ENCODE measurements at places on chromosomes 11 and 22.

DNA sequence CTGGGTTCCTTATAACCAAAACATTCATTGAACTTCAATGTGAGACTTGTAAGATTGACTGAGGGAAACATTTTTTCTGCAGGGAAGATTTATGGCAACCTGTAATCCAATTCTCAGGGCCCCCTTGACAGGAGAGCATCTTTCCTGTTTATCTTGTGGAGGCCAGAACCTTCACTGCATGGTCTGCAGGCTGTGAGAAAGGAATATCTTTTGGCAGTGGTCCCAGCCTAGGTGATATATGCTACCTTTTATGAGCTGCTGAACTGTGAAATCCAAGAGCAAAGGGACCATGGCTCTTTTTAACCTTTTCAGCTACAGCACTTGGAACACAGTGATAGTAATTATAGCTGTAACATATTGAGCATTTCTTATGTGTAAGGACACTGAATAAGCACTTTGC lies 590.2 kb upstream of the B3GAT1 start:
- no peak for DNase-seq

- DNase-seq = no peak
Observed at GRCh38 chr11:69362315-69362714, 68.4 kb downstream of the MYEOV start.

DNA sequence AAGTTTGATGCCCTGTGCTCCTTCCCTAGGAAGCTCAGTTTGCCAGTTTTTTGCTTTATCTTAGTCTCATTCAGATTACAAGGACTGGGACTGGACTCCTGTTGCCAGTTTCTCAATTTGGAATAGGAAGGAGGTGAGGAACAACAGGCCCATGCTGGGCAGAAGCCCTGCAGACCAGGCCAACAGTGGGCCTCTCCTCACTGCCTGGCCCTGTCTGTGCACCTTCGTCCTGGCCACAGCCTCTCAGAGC lies 23.7 kb downstream of the MED15 start:
- DNase-seq = no peak

DNA sequence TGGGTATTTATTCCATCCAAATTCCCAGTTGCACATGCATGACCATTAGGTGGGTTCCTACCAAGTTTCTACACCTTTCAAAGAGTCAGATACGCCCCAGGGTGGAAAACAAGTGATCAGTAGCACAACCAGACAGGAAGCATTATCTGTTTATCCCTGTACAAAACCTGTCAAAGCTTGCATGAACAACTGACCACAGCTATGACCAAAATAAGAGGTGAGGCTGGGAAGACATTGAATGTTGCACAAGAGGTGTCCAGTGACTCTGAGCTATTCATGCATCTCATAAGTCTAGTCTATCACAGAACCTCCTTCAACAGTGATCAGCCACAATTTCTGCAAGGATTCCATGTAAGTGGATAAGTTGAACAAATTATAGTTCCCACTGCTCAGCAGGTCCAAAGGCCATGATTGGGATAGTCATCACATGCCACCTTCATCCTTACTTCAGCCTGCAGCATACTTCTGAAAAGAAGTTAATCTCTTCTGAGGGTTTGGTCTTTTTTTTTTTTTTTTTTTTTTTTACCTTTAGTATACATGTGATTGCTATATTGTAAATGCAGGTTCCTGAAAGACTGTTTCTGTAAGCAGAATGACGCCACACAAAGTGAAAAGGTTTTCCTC lies 28.0 kb upstream of the TMEM45B start:
- DNase-seq = no peak

- no peak for DNase-seq
Observed at GRCh38 chr22:43885786-43886185, 6.0 kb downstream of the PNPLA5 start.

- no peak for DNase-seq
Observed at GRCh38 chr11:72798361-72798760, 4.5 kb upstream of the STARD10 start.

Data from kidney capillary endothelial cell (primary cell).